ENCODE measurements at places on chromosomes 1 and 21.

- no peak for DNase-seq
Measured at GRCh38 chr1:66415866-66416265, 118.1 kb upstream of the SGIP1 start.

DNA sequence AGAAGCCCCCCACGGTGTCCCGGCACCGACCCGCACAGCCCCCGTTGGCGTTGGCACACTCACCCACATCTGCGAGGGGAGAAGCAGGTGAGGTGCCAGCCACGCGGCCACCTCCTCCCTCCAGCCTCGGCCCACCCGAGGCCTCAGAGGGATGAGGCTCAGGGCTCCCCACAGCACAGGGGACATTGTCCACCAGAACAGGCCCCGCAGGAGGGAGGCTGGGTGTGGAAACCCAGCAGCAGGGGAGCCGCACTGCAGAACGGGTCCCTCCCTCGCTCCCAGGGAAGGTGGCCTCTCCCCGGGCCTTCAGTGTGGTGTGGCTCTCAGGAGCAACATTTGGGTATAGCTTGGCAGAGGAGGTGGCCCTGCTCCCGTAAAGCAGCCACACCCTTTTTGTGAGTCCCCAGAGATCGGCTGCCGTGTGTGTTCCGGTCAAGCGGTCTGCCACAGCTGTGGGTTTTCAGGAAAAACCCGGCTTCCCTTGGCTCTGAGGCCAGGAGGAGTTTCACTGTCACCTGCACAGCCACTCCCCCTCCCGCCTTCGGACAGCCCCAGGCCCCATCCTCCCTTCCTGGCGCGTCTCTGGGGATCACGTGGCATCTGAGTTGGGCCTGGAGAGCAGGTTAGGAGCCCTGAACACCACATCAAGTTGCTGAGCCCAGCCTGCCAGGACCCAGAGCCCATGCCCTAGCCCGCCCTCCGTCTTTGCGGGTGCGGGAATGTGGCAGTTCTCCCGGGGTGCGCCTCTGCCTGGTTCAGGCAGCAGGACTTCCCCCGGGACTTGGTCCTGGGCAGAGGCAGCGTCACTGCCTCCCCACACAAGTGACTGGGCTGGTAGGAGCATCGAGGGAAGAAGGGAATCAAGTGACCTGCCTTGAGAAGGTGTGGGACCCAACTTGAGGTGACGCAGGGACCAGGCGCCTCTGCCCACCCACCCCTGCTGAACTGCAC is 64.0 kb downstream of the MEGF6 start:
- DNase-seq: no peak

GRCh38 chr1:223363856-223364684 is at the start of gene SUSD4:
Gene SUSD4 (minus strand): TSS chr1:223364176. CDS start chr1:223363425, 751 bp downstream.
- DNase-seq: no peak

DNA sequence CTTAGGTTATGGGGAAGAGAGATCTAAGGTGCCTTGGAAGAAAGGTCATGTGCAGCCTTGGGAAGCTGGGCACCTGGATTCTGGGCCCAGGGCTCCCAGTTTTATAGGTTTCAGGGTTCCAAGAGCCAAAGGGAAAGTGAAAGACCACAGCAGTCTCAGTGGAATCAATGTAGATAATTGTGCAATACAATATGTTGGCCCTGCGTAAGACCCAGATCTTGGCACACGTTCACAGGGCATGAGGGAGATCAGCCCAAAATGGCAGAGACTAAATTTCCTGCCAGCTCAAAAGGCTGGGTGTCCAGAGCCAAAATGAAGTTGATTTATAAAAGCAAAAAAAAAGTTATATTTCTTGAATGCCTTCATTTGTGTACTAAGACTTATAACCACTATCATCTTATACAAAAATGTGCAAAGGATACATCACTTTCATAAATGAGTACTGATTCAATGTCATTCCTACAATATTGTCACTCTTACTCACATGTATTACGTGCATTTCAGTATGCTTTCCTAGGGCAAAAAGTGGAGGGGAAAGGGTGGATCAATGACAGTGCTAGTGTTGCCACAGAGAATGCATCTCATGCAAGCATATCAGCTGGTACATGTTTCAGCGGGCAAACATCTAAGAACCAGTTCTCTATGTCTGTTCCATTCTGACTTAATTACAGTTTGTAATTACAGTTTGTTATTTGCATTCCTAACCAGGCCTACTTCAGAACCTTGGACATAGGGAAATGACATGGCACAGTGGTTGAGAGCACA is 22.5 kb upstream of the NPL start:
- DNase-seq: no peak

Measured in activated CD8-positive, alpha-beta memory T cell treated with anti-CD3 and anti-CD28 coated beads for 1 hour (primary cell).